ENCODE measurements at places on chromosomes 2 and 18. TPM values are rescaled to one million over a fixed set of nuclear protein-coding genes. Genes with fewer than 3 reads are reported as not detected.

- no peaks in the 10 kb centered on the region for H3K27me3 ChIP-seq
- no peak overlapping the region for H3K27ac ChIP-seq
- H3K36me3 ChIP-seq = no peaks in the 10 kb centered on the region
Measured at GRCh38 chr2:8992643-8993042, 10.8 kb downstream of the MBOAT2 start.

GRCh38 chr2:152481881-152482583 lies 147.1 kb downstream of the FMNL2 start:
- H3K4me3 ChIP-seq = no peak overlapping the region
- peaks cover 20% of the 10 kb centered on the region for H3K4me1 ChIP-seq
- H3K27ac ChIP-seq = no peak overlapping the region
- no peaks in the 10 kb centered on the region for H3K27me3 ChIP-seq
- H3K36me3 ChIP-seq = no peaks in the 10 kb centered on the region
- no peak for DNase-seq

The SNRPD1 gene
- 32.4 TPM for total RNA-seq

The SLC16A14 gene
- 8.0 TPM for total RNA-seq

GRCh38 chr2:127421871-127422558 lies 3.8 kb downstream of the PROC start:
- H3K27me3 ChIP-seq = peaks cover 21% of the 10 kb centered on the region
- H3K27ac ChIP-seq = no peak overlapping the region
- no peak overlapping the region for H3K4me3 ChIP-seq
- no peaks in the 10 kb centered on the region for H3K36me3 ChIP-seq

- H3K27me3 ChIP-seq = no peaks in the 10 kb centered on the region
- DNase-seq = no peak
- no peak overlapping the region for H3K27ac ChIP-seq
- peaks cover 6% of the 10 kb centered on the region for H3K4me1 ChIP-seq
Measured at GRCh38 chr2:234996069-234996940, 44.5 kb downstream of the SH3BP4 start.

GRCh38 chr18:6498289-6498856 lies 83.7 kb upstream of the L3MBTL4 start:
- DNase-seq = no peak
- H3K36me3 ChIP-seq = no peaks in the 10 kb centered on the region
- H3K4me3 ChIP-seq = no peak overlapping the region
- H3K4me1 ChIP-seq = no peaks in the 10 kb centered on the region
- H3K27me3 ChIP-seq = no peaks in the 10 kb centered on the region
- H3K27ac ChIP-seq = no peak overlapping the region

GRCh38 chr2:3442185-3442584 lies 62.7 kb downstream of the TRAPPC12 start:
- no peaks in the 10 kb centered on the region for H3K4me1 ChIP-seq
- no peak overlapping the region for H3K27ac ChIP-seq
- DNase-seq = no peak
- no peaks in the 10 kb centered on the region for H3K27me3 ChIP-seq

GRCh38 chr2:169232551-169233154 lies 129.7 kb downstream of the LRP2 start:
- no peaks in the 10 kb centered on the region for H3K27me3 ChIP-seq
- H3K27ac ChIP-seq = no peak overlapping the region
- H3K4me1 ChIP-seq = no peaks in the 10 kb centered on the region
- H3K4me3 ChIP-seq = no peak overlapping the region

DNA sequence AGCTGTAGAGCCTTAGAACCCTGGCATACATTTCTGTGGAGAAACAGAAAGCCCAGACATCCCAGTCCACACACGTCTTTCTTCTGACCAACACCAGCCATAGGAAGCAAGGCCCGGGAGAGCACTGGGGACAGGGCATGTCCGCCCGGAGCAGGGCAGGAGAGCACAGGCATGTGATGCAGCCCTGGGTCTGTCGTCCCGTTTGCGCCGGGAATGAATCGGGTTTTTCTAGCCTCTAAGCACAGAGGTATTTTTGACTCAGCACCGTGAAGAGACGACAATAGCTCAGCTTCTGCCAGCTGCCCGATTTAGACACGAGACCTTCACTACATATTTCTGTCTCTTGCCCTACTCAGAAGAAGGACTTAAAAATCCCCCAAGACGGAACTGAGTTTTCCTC lies 7.3 kb upstream of the AMMECR1L start:
- H3K4me1 ChIP-seq = peaks cover 3% of the 10 kb centered on the region
- H3K27ac ChIP-seq = no peak overlapping the region
- no peak overlapping the region for H3K4me3 ChIP-seq
- H3K36me3 ChIP-seq = no peaks in the 10 kb centered on the region
- peak; percentile 30 for DNase-seq

DNA sequence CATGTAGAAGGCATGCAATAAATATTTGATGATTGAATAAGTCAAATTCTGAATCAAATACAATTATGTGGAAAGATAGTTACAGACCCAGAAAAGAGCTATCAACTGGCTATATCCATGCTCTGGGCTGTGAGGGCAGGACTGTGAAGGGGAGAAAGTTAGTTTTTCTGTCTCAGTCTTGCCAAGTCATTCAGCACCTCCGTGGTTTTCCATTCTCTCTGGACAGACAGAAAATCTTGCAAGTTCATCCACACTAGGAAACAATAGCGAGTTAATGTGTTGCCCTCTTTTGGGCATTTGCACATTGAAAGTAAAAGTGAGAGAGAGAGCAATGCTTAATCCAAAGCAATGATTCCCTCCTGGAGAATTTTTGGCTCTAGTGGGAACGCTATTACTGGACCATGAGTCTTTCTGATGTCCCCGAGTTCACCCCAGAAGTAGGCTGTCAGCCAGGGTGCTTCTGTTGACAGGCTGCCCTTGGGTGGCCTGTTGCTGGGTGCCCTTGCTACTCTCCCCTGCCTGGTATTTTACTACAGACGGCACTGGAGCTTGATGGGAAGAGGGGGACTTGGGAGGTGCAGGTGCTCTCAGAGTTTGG lies 238.3 kb downstream of the LOXHD1 start:
- H3K36me3 ChIP-seq = no peaks in the 10 kb centered on the region
- peak; percentile 75 for DNase-seq
- H3K27me3 ChIP-seq = no peaks in the 10 kb centered on the region
- H3K27ac ChIP-seq = no peak overlapping the region
- H3K4me3 ChIP-seq = no peak overlapping the region
- H3K4me1 ChIP-seq = peaks cover 15% of the 10 kb centered on the region

DNA sequence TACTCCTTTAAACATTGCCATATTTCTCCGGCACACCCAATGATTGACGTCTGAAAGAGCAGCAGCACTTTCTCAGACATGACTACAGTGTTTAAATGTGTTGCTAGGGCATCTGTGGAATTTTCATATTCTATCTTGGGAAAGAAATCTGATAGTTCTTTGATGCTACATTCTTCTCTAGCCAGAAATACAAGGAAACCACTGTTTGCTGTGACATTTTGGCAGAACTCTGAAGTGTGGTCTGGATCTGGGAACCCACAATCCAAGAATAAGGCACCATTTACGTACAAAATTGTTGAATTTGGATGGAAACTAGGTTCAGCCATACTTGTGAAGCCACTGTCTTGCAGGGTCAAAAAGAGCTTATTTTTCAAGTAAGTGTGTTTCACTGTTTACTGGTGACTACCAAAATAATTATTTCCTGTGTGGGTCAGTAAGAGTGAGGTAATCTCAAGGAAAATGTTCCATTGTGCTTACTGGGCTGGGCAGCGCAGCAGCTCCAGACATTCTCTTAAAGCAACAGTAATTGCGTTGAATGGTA lies 21.3 kb upstream of the CD28 start:
- DNase-seq = peak; percentile 33
- H3K36me3 ChIP-seq = no peaks in the 10 kb centered on the region
- no peak overlapping the region for H3K4me3 ChIP-seq
- H3K27me3 ChIP-seq = no peaks in the 10 kb centered on the region
- H3K4me1 ChIP-seq = peaks cover 80% of the 10 kb centered on the region

- H3K36me3 ChIP-seq = peaks cover 14% of the 10 kb centered on the region
- no peaks in the 10 kb centered on the region for H3K27me3 ChIP-seq
- H3K27ac ChIP-seq = no peak overlapping the region
- no peak for DNase-seq
Measured at GRCh38 chr18:9737006-9737405, 28.9 kb downstream of the RAB31 start.

DNA sequence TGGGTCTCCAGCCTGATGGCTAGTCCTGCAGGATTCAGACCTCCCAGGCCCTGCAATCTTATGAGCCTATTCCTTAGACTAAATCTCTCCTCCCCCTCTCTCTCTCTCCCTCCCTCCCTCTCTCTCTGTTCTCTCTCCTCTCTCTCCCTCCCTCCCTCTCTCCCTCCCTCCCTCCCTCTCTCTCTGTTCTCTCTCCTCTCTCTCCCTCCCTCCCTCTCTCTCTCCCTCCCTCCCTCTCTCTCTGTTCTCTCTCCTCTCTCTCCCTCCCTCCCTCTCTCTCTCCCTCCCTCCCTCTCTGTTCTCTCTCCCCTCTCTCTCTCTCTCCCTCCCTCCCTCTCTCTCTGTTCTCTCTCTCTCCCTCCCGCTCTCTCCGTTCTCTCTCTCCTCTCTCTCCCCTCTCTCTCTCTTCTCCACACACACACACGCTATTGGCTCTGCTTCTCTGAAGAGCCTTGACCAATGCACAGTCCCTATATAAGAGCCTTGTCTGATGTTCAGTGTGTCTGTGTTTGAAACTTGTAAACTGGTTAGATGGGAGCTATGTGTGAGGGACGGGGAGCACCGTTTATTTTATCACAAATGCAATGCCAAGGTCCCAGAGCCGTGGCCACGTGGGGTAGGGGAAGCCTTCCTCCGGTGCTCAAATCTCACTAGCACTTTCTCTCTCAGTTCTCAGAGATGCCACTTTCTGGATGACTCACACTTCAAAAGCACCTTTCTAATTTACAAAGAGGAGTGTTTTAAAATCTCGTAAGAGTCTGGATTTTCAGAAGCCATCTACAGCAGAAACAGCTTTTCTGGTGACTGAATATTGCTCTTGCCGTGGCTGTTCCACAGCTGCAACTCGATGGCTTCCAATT lies 9.4 kb upstream of the PRLH start:
- H3K4me3 ChIP-seq = no peak overlapping the region
- no peak for DNase-seq
- H3K4me1 ChIP-seq = no peaks in the 10 kb centered on the region
- H3K36me3 ChIP-seq = no peaks in the 10 kb centered on the region
- no peak overlapping the region for H3K27ac ChIP-seq

The LRATD1 gene
- total RNA-seq = 5.0 TPM
